ENCODE measurements at places on chromosomes 12 and 14. TPM values are rescaled to one million over a fixed set of nuclear protein-coding genes. Genes with fewer than 3 reads are reported as not detected.

Gene KRT6C
- total RNA-seq = not detected

Gene BDKRB1
- 1.8 TPM for total RNA-seq

Gene GPR68
- 2.3 TPM for total RNA-seq

Gene SLC25A47
- total RNA-seq = not detected

Gene KRT8
- 12.8 TPM for total RNA-seq

Gene TMEM63C
- not detected for total RNA-seq
